Daoy (cell line): ENCODE measurements at places on chromosomes 12 and 14. TPM values are rescaled to one million over a fixed set of nuclear protein-coding genes. Genes with fewer than 3 reads are reported as not detected.

DNA sequence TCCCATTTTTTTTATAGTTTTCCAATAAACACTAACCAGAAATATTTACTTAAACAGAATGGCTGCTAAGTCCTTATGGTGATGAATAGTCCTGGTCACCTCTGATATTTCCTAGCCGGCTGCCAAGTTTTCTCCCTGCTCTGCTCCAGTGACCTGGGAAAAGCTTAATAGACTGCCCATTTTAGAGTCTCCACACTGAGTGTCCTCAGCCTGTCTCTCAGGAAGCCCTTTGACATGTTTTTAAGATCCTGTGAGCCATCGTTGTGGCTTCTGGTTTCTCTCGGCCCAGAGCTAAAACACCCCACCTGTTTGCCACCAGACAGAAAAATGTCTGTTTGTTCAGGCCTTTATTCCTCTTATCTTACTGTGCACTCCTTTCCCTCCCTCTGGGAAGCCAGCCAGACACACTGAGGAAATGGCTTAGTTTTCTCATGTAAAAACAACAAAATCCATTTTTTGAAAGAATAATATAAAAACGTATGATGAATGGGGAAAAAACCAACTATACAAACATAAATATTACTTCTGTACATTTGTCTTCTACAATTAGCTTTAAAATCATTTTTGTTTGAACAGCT, 25.4 kb upstream of the ALDH2 start:
- DNase-seq = no peak

- no peak for DNase-seq
Measured at GRCh38 chr14:76121089-76121748, 30.5 kb upstream of the GPATCH2L start.

- no peak for DNase-seq
Measured at GRCh38 chr12:96046543-96047228, 11.3 kb upstream of the LTA4H start.

EIF2B1 gene
- total RNA-seq = 160 and 315 TPM in 2 replicates

POU6F1 gene
- total RNA-seq = 0.71 and 4.2 TPM in 2 replicates

CLEC4C gene
- not detected in 2 replicates for total RNA-seq

BDKRB2 gene
- total RNA-seq = 4.6 and 8.5 TPM in 2 replicates
